ENCODE measurements at places on chromosomes 3 and 15.

- no peak for DNase-seq
Measured at GRCh38 chr3:191301782-191302411, 27.3 kb upstream of the CCDC50 start.

- no peak for DNase-seq
Measured at GRCh38 chr15:68494573-68495110, 62.7 kb upstream of the ITGA11 start.

DNA sequence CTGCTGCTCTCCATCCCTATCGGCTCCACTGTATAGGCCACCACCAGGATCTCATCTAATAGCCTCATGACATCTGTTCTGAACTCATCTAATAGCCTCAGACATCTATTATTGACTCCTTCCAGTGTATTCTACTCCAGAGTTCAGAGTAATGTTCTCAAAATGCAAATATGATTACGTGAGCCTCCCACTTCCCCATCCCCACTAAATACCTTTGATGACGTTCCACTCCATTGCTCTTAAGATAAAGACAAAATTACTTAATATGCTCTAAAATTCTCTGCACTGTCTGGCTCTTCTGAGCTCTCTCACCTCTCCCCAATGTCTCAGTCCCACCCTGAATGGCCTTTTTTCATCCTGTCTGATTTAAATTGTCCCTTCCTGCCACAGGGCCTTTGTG, 94.7 kb downstream of the SAMMSON start:
- no peak for DNase-seq

DNA sequence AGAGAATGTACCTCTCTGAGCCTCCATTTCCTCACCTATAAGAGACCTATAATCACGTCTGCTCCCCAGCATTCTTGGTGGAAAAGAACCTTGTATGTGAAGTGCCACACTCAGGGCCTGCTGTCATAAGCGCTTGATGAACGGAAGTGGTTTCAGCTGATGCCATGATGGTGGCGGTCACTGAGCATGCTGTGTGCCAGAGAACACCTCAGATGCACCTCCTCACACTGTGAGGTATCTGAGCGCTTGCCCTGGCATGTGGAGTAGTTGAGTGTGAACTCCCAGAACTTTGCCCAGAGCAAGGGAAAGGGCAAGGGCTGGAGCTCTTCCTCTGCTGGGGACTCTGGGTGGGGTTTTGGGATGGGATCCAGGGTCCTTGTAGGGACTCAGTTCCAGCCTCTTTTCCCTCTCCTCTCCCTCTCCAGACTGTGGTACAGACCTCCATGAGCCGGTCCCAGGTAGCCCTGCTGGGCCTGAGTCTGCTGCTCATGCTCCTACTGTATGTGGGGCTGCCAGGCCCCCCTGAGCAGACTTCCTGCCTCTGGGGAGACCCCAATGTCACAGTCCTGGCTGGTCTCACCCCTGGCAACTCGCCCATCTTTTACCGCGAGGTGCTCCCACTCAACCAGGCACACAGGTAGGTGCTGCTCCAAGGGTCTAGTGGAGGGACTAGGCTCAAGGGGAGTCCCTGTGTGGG, 2.7 kb downstream of the ABHD14A start:
- DNase-seq, result no peak

DNA sequence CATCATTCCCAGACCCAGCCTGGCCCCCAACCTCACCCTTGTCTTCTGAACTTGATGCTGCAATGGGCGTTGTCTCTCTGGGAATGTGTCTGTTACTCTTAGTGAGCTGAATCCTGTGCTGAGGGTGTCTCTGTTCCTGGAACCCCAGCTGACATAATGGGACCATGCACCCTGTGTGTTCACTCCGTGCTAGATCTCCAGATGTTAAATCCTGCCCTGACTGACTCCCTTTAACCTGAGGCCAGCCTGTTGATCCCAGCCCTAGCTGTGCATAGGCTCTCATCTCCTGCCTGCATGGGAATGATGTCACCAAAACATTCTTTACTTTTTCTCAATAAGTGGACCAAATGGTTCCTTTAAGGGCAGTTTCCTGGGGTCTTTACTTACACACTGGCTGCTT, 48.0 kb upstream of the UMPS start:
- no peak for DNase-seq

GRCh38 chr3:50161320-50161719, 6.2 kb downstream of the SEMA3F start:
- DNase-seq, result no peak

GRCh38 chr3:147369231-147369630, 37.1 kb downstream of the ZIC4 start:
- DNase-seq, result no peak

GRCh38 chr3:127781411-127782001, 40.8 kb downstream of the MGLL start:
- no peak for DNase-seq

DNA sequence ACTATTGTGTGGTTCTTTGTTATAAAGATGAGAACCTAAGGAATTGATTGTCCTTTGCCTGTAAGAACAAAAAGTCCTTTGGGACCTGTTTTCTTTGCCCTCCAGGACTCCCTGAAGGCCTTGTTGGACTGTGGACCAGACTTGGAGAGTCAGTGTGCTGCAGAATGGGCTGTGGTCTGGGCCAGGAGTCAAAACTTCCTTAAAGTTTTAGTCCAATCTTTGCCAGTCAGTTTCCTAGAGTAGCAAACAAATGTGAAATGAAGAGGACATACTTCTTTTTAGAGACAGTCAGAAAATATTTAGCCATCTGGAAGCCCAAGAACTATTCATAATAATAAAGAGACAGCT, 45.4 kb downstream of the PDE8A start:
- no peak for DNase-seq

DNA sequence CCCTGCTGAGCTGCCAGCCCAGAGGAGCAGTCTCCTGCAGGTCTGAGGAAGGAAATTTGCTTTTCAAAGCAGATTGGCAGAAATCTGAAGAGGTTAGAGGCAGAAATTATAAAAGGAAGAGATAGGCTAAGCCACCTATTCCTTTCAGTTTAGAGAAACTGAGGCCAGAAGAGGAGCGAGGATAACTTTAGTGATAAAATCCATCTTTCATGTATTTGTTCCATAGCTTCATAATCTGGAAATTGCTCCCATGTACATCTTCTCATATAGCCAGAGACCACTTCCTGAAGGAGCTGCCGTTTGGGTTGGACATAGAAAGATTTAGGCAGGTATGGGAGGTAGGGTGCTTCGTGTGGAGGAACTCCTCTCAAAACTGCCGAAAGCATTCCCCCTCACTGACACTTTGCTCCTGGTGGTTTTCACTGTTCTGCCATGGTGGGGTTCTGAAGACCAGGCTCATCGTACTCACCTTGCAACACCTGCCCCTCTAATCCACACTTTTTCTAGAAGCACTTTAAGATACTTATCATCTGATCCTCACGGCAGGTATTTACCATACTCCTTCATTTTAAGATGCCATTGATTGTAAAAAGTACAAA, 670 bp upstream of the ACAP2 start:
- DNase-seq, result no peak

DNA sequence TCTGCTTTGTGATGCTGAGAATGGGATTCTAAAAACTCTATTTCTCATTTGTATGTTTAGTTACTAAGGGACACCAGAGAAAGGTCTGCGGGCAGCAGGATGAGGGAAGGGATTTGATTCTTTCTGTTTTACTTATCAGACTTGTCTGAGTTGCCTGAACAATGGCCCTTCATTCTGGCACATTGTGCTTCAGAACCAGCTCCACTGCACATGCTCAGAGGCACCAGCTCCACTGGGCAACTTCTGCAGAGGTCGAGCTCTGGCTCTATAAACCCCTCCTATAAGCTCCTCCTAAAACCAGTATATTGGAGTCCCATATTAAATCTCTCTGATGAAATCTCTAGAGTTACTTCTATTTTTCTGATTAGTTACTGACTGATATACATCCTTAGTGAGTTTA, 453.2 kb upstream of the CDIN1 start:
- no peak for DNase-seq

- no peak for DNase-seq
Measured at GRCh38 chr3:41202075-41202833, 2.9 kb downstream of the CTNNB1 start.

- no peak for DNase-seq
Measured at GRCh38 chr3:126469479-126469878, 6.2 kb downstream of the ZXDC start.

- DNase-seq, result no peak
Measured at GRCh38 chr3:88369337-88369736, 219.6 kb downstream of the C3orf38 start.

DNA sequence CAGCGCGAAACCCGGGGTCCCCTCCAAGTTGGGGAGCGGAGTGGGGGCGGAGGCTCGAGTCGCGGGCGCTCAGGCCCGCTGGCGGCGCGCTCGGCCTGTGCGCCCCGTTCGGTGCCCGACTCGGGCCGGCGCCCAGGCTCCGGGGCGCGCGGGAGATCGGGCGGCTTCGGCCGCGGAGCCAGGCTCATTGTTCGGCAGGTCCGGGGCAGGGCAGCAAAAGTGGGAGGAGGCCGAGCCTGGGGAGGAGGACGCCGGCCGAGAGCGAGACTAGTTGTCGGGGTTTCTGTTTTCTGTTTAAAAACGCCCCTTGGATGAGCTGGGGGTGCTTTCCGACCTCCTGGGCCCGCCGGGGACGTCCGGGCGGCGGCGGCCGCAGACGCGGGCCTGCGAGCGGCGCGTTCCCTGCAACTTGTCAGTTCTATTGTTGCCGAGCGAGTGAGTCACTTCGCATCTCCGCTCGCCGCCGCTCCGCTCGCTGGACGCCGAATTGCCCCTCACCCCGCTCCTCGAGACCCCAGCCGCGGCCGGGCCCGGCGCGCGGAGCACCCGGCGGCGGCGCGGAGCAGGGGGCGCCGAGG, 676 bp downstream of the TCF12 start:
- no peak for DNase-seq

DNA sequence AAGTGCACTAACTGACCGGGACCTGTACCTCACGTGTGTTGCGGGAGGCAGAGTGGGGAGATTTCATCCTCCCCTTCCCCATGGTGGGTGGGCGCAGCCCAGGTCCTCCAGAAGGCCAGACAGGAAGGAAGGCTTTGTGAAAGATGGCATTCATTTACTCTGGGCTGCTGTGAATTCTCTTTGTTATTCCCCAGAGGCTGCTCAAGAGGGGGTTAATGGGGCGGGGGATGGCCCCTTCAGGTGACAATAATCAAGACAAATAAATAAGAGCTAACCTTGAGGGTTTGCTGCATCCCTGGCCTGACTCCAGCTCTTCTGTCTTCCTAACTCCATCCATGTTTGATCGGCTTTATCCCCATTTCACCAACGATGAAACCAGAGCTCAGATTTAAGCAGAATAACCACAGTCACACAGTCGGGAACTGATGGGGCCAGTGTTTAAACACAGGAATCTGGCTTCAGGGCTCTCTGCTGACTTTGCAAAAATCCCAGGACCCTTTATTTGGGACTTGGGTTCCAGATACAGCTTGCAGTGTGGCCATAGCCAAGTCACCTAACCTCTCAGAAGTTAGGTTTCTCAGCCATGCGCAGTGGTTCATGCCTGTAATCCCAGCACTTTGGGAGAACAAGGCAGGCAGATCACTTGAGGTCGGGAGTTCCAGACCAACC, 16.5 kb downstream of the PIF1 start:
- DNase-seq, result no peak

- DNase-seq, result no peak
Measured at GRCh38 chr15:65583701-65584100, 27.2 kb downstream of the INTS14 start.

DNA sequence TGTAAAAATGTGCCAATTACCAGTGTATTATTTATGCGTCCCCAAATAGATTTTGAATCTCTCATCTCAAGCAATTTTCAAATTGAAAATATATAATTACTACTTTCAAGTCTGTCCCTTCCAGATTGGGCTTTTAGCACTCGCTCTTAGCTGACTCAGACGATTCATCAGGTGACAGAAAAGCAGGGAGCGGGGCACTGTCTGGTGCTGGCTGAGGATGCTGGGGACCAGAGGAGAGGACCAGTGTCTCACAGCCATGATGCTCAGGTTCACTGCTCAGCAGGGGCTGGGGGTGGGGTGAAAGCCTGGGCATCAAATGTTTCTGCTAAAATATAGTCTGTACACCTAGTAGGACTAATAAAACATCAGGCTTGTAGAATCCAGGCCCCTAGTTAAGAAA, 199.9 kb downstream of the GABRG3 start:
- no peak for DNase-seq

- DNase-seq, result no peak
Measured at GRCh38 chr3:72042397-72043203, 257.7 kb upstream of the PROK2 start.

GRCh38 chr3:14124223-14124614, 451 bp downstream of the CHCHD4 start:
- no peak for DNase-seq

GRCh38 chr15:27639595-27639994, 459.5 kb downstream of the OCA2 start:
- no peak for DNase-seq

GRCh38 chr3:100561459-100562158, 47.8 kb upstream of the ADGRG7 start:
- DNase-seq, result no peak

DNA sequence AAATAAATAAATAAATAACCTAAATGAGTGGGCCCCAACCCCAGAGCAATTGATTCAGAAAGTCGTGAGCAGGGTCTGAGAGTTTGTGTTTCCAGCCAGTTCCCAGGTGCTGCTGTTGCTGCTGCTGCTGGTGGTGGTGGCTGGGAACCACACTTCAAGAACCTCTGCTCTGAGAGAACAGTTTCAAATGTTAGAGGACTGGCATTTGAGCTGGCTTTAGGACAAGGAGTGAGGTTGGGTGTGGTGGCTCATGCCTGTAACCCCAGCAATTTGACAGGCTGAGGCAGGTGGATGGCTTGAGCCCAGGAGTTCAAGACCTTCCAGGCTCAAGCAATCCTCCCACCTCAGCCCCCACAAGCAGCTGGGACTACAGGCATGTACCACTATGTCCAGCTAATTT, 123.1 kb upstream of the UBE2E1 start:
- DNase-seq, result no peak

DNA sequence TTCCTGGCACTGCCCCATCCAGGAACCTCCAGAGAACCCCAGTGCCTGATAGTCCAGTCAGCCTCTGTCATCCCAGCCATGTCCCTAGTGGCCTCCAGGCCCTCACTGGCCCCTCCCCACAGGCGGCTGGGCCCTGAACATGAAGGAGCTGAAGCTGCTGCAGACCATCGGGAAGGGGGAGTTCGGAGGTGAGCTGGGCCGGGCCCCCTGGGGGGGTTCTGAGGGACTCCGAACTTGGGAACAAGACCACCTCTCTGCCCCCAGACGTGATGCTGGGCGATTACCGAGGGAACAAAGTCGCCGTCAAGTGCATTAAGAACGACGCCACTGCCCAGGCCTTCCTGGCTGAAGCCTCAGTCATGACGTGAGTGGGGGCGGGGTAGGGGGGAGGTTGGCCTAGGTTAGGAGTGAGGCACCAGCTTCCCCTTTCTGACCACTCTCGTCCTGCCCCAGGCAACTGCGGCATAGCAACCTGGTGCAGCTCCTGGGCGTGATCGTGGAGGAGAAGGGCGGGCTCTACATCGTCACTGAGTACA, 12.0 kb upstream of the LMAN1L start:
- DNase-seq, result no peak

GRCh38 chr15:55349282-55349681, 30.3 kb downstream of the PIGB start:
- no peak for DNase-seq

GRCh38 chr3:187450431-187451190, 82.4 kb downstream of the RTP4 start:
- DNase-seq, result no peak

GRCh38 chr3:179603831-179604230, 607 bp downstream of the MRPL47 start:
- DNase-seq, result peak; percentile 15

Measured in SHP77 treated with DMSO at 0.1 percent for 48 hours (cell line).